ENCODE measurements at places on chromosomes 13 and 19.

DNA sequence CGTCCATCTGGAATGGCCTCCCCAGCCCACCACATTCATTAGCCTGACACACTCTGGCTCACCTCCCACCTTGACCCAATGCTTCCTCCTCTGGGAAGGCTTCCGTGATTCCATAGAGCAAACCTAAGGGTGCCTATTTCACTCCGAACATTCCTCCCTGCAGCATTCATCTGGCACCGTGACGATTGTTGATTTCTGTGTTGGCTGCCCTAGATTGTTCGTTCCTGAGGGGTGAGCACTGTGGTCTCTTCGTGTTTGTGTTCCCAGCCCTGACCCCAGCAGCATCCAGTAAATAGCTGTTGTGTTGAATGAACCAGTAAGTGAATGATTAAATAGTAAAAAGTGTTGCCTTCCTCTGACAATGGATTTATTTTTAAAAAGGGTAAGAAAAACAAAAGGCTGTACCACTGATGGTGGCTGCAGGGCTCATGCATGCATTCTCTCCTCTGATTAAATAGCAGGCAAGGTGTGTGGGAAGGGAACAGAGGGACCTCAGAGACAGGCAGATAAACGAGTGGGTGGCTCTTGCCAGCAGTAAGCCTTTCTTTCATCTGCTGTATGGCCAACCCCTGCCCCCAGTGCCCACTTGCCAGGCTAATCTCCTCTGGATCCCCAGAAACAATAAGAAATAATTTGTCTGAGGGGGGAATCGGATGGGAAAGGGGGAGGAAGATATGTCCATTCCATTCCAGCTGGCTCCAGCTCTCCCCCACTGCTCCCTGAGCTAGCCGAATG is 48.4 kb upstream of the CACNA1A start:
- DNase-seq, result no peak

DNA sequence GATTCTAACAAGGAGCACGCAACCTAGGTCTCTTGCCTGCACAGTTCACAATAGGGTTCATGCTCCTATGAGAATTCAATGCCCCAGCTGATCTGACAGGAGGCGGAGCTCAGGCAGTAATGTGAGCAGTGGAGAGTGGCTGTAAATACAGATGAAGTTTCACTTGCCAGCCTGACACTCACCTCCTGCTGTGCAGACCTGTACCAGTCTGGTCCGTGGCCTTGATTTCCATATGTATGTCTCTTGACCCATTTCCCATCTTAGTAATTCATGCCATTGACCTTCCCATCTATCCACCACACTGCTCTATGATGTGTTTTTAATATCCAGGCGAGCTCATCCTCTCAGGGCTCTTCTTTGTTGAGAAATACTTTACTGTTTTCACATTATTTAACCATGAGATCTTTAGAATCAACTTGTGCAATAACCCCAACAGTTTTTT is 95.2 kb downstream of the LRCH1 start:
- DNase-seq, result no peak

DNA sequence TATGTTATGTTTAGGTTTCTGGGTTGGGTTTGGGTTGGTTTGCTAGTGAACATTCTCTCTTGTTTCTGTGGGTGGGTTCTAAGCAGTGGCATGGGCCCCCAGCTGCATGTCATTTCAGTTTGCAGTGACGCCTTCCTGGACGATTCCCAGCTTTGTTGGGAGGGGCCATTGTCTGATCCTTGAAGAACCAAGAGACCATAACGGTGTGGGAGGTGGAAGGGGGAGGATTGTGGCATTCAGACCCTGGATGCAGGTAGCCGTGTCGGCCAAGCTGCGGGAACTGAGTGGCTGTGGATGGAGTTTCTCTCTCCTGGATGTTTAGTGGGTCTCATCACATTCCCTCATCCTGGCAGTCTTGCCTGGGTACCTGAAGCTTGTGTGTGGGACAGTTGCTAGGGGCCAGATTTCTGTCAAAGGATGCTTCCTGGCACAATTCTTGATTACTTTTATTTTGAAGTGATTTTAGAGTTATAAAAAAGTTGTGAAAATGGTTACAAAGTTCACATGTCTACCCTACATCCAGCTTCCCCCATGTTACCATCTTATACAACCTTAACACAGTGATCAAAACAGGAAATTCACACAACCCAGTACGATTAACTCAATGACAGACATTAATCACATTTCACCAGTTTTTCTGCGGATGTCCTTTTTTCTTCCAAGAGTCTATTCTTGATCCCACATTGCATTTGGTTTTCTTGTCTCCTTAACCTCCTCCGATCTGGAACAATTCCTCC is 123.8 kb downstream of the SIPA1L3 start:
- DNase-seq, result no peak

DNA sequence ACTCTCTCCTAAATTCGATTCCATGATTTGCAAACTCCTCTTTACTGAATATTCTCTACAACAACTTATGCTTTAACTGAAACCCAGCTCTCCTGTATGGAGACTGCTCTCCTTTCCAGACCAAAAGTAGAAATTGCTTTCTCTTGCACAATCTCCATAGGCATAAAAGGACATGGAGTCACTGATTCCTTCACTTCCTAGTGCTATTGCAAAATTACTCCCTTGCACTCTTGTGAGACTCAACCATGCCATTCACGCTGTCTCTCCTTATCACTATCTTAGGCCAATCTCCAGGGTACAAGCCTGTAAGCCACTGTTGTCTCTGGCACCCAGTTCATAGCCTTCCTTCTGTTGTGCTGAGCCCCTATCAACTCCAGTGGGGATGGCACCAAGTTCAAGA is 30.6 kb downstream of the SERPINE3 start:
- no peak for DNase-seq

DNA sequence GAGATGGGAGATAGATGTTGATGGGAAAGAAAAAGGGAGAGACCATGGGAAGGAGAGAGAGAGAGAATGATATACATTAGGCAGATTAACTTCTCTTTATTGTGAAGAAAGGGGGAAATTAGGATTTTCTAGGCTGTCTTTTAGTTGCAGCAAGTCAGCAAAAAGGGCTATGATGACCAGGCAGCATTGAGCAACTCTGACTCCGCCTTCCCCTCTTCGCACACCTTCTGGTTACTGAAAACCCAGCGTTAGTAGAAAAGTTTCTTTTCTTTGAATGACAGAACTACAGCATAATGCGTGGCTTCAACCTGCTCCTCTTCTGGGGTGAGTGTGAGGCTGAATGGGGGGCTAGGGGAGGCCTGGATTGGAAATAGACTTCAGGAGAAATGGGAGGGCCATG is at the start of gene ADGRE1:
Gene ADGRE1 (plus strand): TSS at position 264 of the 400 bp plus-strand sequence. CDS start 30 bp downstream, at position 294.
- DNase-seq, result no peak

DNA sequence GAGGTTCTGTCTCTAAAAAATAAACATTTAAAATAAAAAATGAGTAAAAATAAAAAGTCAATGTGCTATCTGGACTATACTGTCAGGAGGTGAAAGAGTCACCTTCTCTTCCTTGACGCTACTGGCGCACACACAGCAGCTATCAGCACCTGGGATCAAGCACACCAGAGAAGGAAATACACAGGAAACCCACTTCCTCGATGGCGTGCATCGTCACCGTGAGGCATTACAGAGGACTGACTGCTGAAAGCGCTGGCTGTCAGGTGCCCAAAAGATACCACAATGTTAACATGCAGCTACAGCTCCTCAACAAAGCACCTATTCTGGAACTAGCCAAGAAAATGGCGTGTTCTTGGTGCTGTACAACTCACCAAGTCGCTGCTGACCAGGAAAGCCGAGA is 6.1 kb downstream of the SLC35E1 start:
- no peak for DNase-seq

GRCh38 chr19:58518256-58519086 is 1.1 kb downstream of the ZBTB45 start:
- DNase-seq, result no peak

DNA sequence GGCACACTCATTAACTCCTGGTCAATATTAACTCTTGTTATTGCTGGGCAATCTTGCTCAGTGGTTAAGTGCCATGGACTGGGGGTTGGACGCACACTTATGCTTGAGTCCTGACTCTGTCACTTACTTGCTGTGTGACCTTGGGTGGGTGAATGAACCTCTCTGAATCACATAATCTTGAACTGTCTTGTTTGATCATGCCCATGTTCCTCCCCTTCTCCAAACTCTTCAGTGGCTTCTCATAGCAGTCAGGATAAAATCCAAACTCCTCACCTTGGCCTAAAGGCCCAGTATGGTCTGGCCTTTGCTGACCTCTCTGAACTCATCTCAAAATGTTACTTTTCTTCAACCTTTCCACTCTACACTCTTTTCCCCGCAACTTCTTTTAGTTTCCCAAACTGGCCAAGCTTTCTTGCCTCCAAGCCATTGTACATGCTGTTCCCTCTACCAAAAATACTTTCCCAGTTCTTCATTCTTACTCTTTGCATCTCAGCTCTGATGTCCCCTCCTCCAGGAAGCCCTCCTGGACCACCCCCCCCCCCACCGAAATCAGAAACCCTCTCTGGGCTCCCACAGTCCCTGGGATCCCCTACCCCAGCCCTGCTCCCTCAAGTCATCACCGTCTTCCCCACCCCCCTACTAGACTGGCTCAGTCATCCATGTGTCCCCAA is 2.4 kb downstream of the MYPOP start:
- DNase-seq, result no peak

DNA sequence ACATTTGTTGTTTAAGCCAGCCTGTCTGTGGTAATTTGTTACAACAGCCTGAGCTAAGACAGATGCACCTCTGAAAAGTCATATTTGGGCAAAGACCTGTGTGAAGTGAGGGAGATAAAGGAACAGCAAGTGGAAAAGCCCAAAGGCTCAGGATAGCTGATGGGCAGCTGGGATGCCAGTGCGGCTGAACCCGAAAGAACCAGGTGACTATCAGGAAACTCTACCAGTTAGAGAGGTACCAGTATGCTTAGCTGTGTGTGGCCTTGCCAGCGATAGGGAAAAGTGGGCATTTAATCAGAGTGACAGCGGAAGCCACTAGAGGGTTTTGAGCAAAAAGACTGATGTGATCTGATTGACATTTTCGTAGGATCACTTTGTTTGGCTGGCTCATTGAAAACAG is 764.8 kb upstream of the GPC6 start:
- no peak for DNase-seq

GRCh38 chr13:99944606-99945005 is 27.0 kb downstream of the ZIC5 start:
- DNase-seq, result no peak

GRCh38 chr13:99393791-99394735 is 86.9 kb upstream of the GPR183 start:
- DNase-seq, result no peak

DNA sequence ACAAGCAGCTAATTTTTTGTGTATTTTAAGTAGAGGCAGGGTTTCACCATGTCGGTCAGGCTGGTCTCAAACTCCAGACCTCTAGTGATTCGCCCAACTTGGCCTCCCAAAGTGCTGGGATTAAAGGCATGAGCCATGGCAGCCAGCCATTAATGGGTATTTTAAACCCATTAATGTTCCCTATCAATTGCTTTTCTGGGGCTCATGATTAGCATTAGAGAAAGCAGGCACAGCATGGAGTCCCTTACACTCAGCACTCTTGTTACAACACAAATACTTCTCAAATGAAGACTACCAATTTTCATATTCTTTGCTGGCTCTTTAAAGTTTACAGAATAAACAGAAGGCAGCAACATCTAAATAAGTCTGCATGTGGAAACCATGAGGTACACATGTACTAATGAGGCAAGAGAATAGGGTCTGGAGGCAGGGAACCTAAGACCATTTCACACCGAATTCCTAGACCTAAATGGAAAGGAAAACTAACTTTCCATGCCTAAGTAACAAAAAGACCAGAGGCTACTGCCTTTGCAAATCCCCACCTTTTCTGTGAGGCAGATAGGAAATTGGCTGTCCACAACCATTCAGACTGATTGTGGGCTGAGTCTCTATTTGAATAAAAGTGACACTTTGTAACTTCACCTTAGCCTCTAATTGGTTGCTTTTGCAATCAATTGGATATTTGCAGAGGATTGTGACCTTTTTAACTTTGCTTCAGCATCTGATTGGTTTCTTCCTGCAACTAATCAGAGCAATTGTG is 21.2 kb downstream of the ZNF675 start:
- no peak for DNase-seq

DNA sequence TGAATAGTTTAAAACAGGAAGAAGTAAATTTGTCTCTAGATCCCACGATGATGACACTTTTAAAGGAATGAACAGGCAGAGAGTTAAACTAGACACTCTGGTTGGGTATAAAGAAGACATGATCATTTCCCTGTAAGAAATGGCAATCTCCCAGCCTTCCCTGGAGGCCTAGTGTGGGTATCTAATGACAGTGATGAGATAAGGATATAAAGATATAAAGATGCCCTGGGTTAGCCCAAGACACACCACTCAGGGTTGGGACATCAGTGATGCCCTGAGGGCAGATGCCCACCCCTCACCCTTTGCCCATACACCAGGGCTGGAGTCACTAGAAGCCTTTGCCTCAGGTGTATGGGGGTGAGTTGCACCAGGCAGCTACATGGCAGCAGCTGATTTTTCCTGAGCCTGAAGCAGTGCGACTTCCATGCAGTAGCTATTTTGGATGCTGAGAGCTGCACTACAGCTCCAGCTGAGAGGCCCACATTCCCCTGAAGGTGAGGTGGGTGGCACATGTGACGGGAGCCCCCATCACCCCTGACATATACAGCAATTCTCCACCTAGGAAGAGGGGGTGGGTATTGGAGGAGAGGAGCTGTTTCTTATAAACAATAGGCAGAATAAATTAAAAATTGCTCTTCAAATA is 177.5 kb downstream of the NDFIP2 start:
- DNase-seq, result no peak

- DNase-seq, result no peak
These were observed 151.6 kb downstream of the B3GLCT start for GRCh38 chr13:31351376-31351775.

GRCh38 chr19:40778706-40779284 is 748 bp downstream of the RAB4B start:
- no peak for DNase-seq

GRCh38 chr19:49231389-49231788 is 73.8 kb downstream of the TRPM4 start:
- DNase-seq, result no peak

DNA sequence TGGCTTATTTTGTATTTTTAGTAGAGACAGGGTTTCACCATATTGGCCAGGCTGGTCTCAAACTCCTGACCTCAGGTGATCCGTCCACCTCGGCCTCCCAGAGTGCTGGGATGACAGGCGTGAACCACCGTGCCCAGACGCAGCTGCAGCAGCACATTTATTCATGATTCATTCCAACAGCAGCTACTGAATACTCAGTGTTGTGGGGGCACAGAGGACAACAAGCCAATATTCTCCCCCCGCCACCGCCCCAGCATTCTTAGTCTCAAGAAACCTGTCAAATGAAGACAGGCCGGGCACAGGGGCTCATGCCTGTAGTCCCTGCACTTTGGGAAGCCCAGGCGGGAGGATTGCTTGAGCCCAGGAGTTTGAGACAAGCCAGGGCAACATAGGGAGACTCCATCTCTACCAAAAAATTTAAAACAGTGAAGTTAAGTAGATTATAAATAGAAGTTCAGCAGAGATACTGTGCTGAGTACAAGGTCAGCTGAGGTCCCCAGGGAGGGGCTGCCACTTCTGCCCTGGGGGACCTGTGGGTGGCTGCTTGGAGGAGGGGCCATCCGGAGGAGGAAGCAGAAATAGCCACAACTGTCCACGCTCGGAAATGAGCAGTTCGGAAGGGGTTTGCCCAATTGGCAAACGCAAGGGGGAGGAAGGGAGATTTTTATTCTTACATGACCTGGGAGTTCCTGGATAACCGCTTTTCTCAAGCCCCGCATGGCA is 4.3 kb downstream of the DOT1L start:
- no peak for DNase-seq

Measured in NCI-H774 (cell line).